Activated naive CD4-positive, alpha-beta T cell treated with Interleukin-2 at 50 U/mL for 16 hours (primary cell): ENCODE measurements at places on chromosomes 4 and X.
A peak's percentile ranks its signal among the peaks of the same experiment; 100 is the strongest.

DNA sequence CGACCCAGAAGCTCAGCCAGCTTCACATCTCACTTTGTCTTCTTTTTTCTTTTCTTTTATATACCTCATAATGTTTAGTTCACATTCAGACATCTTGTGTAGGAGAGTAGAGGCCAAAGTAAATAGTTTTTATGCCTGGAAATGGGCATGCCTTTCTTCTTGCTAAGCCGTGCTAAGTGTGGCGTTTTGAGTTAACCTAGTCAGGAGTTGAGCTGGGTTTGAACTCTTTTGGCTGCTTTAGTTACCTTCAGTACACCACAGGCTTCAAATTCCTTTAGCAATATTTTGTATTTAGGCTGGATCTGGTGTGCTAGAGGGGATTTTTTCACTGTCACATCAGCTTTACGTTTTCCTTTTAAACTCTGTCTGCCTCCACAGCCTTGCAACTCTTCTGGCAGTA lies 300.8 kb downstream of the ZNF674 start:
- no peak for DNase-seq

- DNase-seq = no peak
These were observed 30.9 kb downstream of the PAGE2 start for GRCh38 chrX:55119712-55120111.

- no peak for DNase-seq
These were observed 112.3 kb upstream of the LIMCH1 start for GRCh38 chr4:41425650-41426049.

GRCh38 chrX:149521438-149521837 lies 16.3 kb upstream of the IDS start:
- no peak for DNase-seq

DNA sequence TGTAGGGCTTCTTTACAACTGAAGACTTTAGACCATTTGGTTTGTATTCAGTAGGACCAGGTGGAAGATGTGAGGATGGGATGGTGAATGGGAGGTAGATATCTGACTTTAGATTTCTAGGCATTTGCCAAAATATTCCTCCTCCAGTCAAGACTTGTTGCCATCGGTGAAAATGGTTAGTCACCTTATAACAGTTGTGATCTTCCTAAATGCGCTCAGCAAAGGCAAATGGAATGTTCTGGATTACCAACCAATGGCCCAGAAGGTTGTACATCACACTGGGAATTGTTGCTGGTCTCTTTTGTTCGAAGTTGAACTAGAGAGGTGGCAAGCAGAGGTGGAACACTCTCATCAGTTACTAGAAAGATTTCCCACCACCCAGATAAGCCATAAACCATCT lies 33.9 kb downstream of the TMSB4X start:
- DNase-seq = no peak

- DNase-seq = no peak
These were observed 295.4 kb upstream of the KLF3 start for GRCh38 chr4:38368613-38369012.

- DNase-seq = no peak
These were observed 3.4 kb downstream of the GPKOW start for GRCh38 chrX:49120091-49120490.

DNA sequence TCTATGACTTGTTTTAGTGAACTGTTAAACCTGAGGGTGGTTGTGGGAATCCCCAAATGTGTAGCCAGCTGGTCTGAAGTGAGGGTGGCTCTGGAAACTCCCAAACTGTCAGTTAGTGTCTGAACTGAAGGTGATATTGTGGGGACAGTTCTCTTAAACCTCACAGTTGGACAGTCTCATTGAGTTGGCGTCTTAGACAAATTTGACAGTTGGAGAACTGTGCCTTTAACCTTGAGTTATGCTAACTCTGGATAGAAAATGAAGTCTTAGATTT lies 20.7 kb upstream of the CTSO start:
- DNase-seq = no peak

DNA sequence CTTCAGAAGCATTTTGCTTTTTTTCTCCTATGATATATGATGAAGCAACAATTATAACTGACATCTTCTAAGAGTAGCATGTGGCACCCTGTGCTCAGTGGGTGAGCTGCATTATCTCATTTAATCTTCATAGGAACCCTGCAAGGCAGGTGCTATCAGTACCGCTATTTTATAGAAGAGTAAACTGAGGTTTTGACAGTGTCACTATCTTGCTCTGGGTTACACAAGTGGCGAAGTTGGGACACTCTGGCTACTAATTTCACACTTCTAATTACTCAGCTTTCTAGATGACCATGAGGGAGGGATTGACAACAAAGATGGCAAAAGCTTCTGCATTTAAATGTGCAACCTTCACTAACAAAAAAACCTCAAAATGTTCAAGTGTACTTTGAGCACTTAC lies 76.9 kb upstream of the CAMK2D start:
- no peak for DNase-seq

DNA sequence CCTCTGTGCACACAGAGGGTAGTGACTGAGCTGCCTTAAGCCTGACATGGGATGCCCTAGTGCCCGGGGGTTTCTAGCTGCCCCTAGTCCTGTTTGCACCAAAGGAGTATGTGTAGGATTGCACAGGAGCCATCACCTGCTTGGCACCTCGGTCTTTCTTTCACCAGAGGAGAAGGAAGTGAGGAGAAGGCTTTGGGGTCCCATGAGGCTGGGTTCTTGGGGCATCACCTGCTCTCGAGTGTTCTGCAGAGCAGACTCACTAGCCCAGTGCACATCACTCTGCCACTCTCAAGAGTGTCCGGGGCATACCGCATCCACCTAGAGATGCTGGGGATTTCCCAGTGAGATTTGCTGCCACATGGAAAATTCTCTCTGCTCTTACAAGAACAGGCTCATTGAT lies 40.5 kb upstream of the GPR78 start:
- DNase-seq = peak; percentile 19

- no peak for DNase-seq
These were observed 7.8 kb downstream of the LNX1 start for GRCh38 chr4:53583513-53583912.

- no peak for DNase-seq
These were observed 15.1 kb upstream of the UGT2B17 start for GRCh38 chr4:68591204-68591603.

- no peak for DNase-seq
These were observed 11.2 kb downstream of the SLC25A6 start for GRCh38 chrX:1380672-1381233.

GRCh38 chrX:28582511-28582910 lies 4.7 kb upstream of the IL1RAPL1 start:
- DNase-seq = no peak

DNA sequence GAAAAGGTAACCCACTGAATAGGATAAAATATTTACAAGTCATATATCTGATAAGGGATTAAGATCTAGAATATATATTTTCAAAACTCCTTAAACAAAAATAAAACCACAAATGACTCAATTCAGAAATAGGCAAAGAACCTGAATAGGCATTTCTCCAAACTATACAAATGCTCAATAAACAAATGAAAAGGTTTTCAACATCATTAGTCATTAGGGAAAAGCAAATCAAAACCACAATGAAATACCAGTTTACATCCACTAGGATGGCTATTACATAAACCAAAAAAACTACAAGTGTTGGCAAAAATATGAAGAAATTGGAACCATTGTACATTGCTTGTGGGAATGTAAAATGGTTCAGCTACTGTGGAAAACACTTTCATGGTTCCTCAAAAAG lies 167.0 kb upstream of the GALNT7 start:
- DNase-seq = no peak

DNA sequence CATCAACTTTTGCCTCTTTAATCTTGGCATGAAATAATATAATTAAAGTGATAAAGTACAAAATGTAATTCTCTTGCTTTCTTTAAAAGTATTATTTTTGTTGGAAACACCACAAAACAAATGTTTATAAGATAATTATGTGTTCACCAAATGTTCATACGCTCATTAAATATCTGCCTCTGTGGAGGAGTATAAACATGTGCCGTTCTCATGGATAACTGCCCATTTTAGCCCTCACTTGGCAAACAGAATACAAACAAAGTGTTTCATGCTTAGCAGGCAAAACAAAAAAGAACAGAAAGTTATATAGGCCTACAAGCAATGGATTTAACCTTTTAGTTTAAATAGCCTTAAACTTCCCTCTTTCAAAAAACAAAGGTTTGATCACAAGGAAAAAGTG lies 800.5 kb upstream of the DIAPH2 start:
- no peak for DNase-seq

DNA sequence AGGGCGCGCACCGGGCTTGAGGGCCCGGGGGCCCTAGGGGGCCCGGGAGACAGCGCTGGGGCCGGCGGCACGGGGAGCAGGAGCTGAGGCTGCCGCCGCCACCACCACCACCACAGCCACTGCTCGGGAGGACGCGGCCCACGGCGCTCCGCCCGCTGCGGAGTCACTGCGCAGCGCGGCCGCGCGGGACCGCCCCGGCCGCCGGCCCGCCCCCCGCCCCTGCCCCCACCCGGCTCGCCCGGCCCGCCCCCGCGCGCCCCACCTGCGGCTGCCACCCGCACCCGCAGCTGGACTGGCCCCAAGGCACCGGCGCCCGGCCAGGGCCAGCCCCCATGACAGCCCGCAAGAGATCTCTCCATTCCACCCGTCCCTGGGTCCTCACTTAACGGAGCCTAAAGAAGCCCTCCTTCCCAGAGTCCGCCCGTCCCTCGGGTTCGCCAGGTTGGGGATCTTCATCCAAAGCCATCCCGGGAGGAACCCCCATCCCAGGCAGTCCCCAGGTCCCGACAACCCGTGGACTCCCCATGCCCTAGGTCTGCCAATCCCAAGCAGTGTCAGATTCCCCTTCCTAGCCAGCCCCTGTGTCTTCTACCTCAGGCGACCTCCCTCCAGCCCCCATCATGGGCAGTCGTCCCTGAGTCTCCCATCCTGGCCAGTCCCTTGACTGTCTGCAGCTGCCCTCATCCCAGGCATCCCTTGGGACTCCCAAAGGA lies 40.0 kb upstream of the IQSEC2 start:
- DNase-seq = peak; percentile 3

DNA sequence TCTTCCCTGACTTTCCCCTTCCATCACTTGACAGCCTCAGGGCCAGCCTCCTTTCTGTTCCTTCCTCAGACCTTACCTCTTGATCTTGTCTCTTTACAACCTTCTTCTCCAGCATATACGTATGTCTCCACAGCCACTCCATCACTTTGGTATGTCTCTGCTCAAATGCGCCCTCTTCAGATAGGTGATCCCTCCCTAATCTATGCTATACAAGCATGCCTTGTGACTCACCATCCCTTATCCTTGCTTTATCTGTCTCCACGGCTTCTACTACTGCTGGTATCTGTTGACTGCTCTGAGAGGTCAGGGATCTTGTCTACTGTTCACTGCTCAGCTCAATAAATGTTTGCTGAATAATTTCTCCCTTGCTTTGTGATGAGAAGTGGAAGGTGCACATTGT lies 9.0 kb downstream of the ARAP2 start:
- DNase-seq = no peak

GRCh38 chrX:42837101-42837726 lies 59.3 kb upstream of the PPP1R2C start:
- no peak for DNase-seq

DNA sequence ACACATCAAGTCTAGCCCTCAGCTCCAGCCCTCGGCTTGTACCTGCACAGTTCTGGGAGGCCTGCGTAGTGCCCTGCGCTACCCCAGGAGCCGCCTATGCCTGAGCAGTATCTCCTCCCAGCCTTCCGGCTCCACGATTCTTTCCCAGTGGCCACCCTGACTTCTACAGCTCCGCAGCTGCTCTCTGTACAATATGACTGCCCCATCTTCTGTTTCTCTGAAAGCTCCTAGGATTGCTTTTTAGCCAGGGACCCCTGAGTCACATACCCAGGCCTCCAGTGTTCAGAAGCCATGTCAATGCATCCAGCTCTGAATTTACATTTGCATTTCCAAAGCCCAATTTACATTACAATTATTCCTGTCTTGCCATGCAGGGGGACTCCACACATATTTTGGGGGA lies 135.5 kb downstream of the PJA1 start:
- DNase-seq = no peak

DNA sequence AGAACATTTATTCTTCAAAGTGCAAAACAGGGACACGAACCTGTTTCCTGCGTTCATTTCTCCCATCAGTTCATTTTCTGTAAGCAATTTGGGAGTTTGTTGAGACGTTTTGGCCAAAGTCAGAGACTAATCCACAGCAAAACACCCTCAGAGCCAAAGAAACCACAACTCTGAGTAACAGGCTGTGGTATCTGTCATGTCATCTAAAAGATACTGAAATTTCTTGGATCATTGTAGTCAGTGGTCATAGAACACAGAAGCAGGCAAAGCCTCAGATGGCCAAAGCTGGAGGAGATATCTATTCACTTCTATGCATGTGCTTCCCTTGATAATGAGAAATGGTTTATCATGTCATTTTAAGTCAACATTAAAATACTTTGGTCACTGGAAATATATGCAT lies 485.6 kb upstream of the GALNT7 start:
- DNase-seq = no peak

- peak; percentile 61 for DNase-seq
These were observed 531 bp downstream of the ZNF141 start for GRCh38 chr4:337932-338758.

- no peak for DNase-seq
These were observed 186.9 kb upstream of the HS3ST1 start for GRCh38 chr4:11615601-11616000.

GRCh38 chrX:80237072-80237471 lies 183.2 kb upstream of the TENT5D start:
- DNase-seq = no peak

- DNase-seq = peak; percentile 92
These were observed 21.6 kb downstream of the FABP2 start for GRCh38 chr4:119300101-119300978.

DNA sequence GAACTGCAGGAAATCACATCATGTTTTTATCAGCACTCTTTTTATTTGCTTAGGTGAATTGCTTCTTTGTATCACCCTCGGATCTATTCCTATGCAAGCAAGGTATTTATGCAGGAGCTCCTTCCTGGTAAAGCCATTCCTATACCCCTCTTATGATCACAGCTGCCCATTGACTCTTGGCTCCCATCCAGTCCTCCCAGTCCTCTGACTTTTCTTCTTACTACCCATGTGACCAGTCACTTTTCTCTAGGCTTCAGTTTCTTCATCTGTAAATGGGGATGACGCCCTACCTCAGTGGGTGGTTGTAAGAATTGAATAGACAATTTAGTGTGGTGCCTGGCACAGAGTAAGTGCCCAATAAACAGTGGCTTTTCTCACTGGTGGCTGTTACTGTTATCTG lies 144.9 kb downstream of the FHIP1A start:
- DNase-seq = no peak

DNA sequence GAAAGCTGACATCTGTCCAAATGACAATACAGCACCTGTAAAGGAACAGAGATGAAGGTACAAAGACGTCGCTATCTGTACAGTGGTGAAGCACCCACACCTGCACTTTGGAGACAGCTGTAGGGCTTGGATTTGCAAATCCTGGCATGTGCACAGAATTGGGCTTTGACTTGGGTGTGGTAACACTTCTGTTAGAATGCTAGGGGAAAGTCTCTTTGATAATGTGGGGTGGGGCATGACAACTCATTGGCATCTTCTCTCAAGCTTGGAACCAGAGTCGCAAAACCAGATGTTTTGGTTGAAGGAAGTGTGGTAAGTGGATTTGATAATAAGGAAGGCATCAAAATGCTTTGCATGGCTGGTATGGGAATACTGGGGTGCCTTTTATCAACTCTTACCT lies 55.5 kb downstream of the VCX3B start:
- DNase-seq = no peak

GRCh38 chr4:125044886-125045285 lies 269.9 kb upstream of the FAT4 start:
- DNase-seq = no peak

GRCh38 chrX:22163326-22163725 lies 109.4 kb upstream of the CBLL2 start:
- no peak for DNase-seq
